HS-27A (cell line): ENCODE measurements at places on chromosomes 12 and 14.

GRCh38 chr12:19110221-19110940 lies 19.2 kb upstream of the PLEKHA5 start:
- DNase-seq = no peak

- no peak for DNase-seq
Measured at GRCh38 chr12:115895247-115895646, 382.2 kb downstream of the MED13L start.

DNA sequence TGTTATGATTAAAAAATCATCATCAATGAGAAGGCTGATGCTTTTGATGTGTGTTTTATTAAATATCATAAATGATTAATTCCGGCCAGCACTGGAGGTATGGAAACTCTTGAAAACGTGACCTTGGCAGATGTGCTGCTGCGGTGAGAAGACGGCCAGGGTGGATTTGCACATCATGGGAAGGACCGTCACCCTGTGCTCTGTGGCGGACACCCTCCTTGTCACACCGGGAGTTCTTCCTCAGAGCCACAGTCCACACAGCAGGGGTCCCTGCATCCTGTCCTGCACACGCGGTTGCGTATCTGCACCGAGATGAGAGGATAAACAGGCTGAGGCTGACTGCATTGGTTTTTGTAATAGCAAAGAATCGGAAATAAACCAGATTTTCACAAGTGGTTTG lies 33.5 kb downstream of the FZD10 start:
- no peak for DNase-seq

DNA sequence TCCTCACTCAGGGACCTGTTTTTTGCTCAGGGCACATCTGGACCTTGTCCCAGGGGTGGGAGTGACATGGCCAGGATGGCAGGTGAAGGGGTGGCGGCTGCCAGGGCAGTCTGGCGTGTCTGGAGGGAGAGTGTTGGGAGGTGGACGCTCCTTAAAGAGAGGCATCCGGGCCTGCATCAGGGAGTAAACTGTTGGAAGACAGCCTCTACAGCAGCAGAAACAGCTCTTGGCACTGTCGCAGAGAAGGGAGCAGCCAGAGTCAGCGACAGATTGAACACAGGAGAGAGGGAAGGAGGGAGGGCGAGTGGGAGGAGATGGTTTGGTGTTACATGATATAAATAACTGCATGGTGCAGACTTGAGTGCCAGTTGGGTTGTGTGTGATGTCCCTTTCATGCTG lies 52.8 kb downstream of the IGF1 start:
- no peak for DNase-seq

GRCh38 chr12:26027401-26027800 lies 68.9 kb downstream of the RASSF8 start:
- no peak for DNase-seq

DNA sequence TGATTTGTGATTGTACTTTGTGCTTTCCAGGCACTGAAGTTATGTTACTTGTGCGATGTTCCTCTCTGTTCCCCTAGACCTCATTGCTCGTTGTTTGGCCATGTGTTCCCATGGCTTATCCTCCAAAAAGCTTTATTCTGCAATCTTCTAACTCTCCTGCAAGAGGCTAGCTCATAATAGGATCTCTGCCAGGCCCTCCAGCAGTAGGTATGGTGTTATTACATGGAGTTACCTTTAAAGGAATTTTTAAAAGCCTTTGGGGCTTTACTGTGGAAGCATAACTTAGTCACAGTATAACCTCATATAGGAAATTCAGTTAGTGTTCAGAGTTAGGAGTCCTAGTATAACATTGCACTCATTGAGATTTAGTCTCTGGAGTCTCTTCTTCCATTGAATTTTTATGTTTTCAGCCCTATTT lies 292.3 kb downstream of the RAD51B start:
- DNase-seq = no peak

DNA sequence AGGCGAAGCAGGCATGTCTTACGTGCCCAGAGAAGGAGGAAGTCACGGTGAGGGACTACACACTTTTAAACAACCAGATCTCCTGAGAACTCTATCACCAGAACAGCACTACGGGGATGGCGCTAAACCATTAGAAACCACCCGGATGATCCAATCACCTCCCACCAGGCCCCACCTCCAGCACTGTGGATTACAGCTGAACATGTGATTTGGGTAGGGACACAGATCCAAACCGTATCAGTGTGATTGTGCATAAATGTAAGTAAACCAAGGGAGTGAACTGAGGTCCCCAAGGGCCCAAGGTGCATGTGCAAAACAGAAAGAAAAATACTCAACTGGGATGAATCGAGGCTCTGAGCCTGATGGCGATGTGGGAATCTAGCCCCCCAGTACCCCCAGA lies 134.2 kb downstream of the DICER1 start:
- DNase-seq = no peak

GRCh38 chr12:94435511-94435927 lies 24.1 kb downstream of the CEP83 start:
- no peak for DNase-seq

DNA sequence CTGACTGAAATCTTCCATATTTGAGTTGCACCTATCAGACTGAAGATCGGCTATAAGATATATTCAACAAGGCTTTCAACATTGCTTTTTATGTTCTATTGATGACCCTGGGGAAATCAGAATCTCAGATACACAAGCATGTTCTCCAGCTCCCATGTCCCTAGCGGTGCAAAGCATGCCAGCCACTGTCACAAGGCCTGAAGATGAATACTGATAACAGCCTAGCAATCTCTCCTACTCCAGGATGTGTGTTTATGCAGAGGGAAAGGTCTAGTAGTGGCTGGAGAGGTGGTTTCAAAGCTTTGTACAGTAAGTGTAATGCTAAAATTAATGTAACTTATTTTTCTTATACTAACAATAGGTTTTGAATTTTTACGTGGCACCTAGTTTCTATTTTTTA lies 64.6 kb downstream of the SOX5 start:
- DNase-seq = no peak
